Activated CD4-positive, alpha-beta T cell treated with anti-CD3 and anti-CD28 coated beads, Interleukin-2, amount 10 ng/mL, durations not matched to agents 24 days and 14 days (primary cell): ENCODE measurements at places on chromosomes 11 and 22. TPM values are rescaled to one million over a fixed set of nuclear protein-coding genes. Genes with fewer than 3 reads are reported as not detected.

GRCh38 chr11:110349138-110349996 lies 53.0 kb upstream of the RDX start:
- H3K4me3 ChIP-seq = peak overlapping the region; percentile 78
- H3K27me3 ChIP-seq = no peaks in the 10 kb centered on the region
- peak overlapping the region; percentile 99 for H3K27ac ChIP-seq
- peaks cover 4% of the 10 kb centered on the region for H3K36me3 ChIP-seq

DNA sequence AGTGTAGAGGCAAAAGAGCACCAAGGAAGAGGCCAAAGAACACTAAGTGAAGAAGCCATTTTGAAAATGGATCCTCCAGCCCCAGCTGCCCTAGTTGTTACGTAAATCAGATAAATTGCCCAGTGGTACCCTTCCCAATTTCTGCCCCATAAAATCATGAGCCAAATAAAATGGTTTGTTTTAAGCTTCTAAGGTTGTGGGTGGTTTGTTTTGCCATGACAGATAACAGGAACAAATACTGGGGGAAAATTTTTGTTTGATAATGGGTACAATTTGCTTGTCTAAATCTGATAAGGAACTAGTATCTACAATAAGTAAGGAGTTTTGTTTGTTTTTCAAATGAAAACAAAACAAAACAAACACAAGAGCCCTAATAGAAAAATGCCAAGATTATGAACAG lies 30.6 kb upstream of the HSD17B12 start:
- no peak overlapping the region for H3K27ac ChIP-seq
- H3K4me1 ChIP-seq = peaks cover 2% of the 10 kb centered on the region
- no peak for DNase-seq

DNA sequence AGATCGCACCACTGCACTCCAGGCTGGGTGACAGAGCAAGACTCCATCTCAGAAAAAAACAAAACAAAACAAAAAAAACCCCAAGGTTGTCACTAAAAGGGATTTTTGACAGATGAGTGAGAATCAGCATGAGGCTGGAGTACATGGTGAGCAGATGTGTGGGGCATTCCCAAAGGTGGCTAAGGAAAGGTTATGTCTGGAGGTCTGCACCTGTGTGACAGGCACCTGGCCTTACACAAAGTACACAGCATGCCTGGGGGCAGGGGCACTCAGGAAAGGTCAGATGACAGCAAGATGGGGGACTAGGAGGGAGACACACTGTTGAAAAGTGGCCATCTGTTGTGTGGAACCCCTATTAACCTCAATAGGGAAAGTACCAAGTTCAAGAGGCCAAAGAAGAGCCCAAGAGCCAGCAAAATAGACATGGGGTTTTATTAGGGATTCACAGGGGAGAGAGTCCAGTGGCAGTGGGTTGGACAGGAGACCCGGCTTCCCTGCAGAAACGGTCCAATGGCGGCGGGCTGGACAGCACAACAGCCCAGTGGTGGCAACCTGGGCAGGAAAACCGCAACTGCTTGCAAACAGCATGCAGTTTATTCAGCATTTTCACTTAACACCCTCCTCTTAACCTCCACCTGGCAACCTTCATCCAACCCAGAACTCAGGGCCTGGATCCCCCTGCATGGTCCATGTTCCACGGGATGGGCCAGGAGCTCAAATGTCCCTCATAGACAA lies 101.1 kb downstream of the MICAL2 start:
- H3K36me3 ChIP-seq = peaks cover 97% of the 10 kb centered on the region
- no peak for DNase-seq
- H3K27me3 ChIP-seq = no peaks in the 10 kb centered on the region
- H3K4me1 ChIP-seq = peaks cover 65% of the 10 kb centered on the region
- H3K4me3 ChIP-seq = no peak overlapping the region

DNA sequence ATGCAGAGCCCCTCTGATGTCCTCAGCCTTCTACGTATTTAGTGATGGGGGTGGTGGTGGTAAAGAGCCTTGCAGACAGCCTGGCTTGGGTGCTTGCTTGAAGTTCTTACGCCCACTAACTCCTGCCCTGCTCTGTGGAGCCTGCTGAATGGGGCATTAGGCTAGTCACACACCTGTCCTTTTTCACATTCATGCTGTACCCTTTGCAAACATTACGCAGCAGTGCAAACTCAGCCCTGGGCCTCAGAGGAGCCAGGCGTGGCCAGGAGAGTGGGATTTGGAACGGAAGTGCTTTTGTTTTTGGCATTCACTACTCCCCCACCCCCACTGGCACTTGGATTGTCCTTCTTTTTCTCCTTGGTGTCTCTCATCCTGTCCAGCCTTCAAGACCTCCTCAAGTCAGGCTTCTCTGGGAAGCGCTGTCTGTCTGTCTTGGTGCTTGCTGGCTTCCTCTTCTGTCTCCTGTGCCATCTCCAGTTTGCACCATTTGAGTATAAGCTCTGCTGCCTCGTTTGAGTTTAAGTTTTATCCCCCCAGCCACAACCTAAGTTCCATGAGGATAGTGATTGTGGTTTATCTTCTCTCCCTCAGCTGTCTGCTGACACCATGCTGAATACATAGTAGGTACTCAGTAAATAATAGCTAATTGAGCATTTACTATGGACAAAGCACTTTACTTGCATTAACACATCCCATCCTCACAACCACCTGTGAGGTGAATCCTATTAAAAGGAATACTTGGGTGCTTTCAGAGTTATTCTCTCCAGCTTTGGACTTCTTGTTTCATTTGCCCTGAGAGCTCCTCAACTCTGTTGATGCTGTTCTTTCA lies 26.7 kb downstream of the ZBTB16 start:
- no peak overlapping the region for H3K27ac ChIP-seq
- H3K36me3 ChIP-seq = peaks cover 3% of the 10 kb centered on the region
- DNase-seq = no peak

- H3K27me3 ChIP-seq = peaks cover 6% of the 10 kb centered on the region
- DNase-seq = no peak
- no peaks in the 10 kb centered on the region for H3K36me3 ChIP-seq
- H3K4me1 ChIP-seq = no peaks in the 10 kb centered on the region
These were observed 1.2 kb downstream of the MS4A4E start for GRCh38 chr11:60241786-60242185.

- H3K27me3 ChIP-seq = no peaks in the 10 kb centered on the region
- DNase-seq = no peak
- no peaks in the 10 kb centered on the region for H3K4me1 ChIP-seq
These were observed 378.4 kb upstream of the CHORDC1 start for GRCh38 chr11:90601261-90601660.

- H3K4me1 ChIP-seq = peaks cover 32% of the 10 kb centered on the region
- DNase-seq = peak; percentile 54
- H3K36me3 ChIP-seq = peaks cover 10% of the 10 kb centered on the region
- no peaks in the 10 kb centered on the region for H3K27me3 ChIP-seq
These were observed 19.5 kb upstream of the ADORA2A start for GRCh38 chr22:24407884-24408283.

GRCh38 chr22:30226192-30226832 lies 20.2 kb downstream of the LIF start:
- peak overlapping the region; percentile 7 for H3K27ac ChIP-seq
- H3K36me3 ChIP-seq = peaks cover under 1% of the 10 kb centered on the region
- no peak overlapping the region for H3K4me3 ChIP-seq
- DNase-seq = no peak

- peaks cover 33% of the 10 kb centered on the region for H3K27me3 ChIP-seq
- no peak for DNase-seq
- no peak overlapping the region for H3K27ac ChIP-seq
- no peaks in the 10 kb centered on the region for H3K36me3 ChIP-seq
- H3K4me3 ChIP-seq = no peak overlapping the region
These were observed 2.0 kb upstream of the ASCL2 start for GRCh38 chr11:2272228-2272945.

DNA sequence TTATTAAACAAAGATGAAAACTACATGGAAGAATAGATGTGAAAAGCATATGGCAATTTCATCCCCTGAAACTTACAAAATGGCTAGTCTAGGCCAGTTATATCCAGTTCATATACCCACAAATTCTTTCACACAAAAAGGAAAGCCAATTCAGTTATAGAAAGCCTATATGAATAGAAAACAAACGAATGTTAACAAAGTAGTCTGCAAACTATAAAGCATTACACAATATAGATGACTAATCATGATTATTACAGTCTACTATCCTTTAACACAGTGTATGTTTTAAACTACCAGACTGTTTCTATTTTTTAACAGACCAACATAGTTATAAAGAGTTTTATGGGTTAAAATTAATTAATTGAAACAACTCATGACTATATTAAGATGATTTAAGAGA lies 12.1 kb downstream of the DCUN1D5 start:
- no peak overlapping the region for H3K4me3 ChIP-seq
- no peaks in the 10 kb centered on the region for H3K4me1 ChIP-seq
- no peaks in the 10 kb centered on the region for H3K27me3 ChIP-seq
- no peak for DNase-seq

DNA sequence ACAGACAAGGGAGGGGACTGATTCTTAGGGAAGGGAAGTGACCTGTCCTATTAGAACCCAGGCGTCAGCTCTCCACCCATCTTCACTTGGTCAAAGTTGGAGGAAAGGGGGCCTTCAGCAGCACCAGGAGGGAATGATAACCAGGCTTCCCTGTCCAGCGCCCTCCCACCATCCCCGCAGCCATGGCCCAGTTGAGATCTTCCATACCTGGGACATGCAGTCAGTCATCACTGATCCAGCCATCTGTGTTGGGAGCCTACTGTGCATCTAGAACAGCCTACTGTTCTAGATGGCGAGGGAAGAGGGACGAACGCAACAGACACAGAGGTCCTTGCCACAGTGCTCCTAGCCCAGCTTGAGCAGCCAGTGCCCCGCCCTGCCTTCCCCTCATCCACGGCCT lies 40.6 kb downstream of the PDGFB start:
- no peaks in the 10 kb centered on the region for H3K36me3 ChIP-seq
- no peak overlapping the region for H3K4me3 ChIP-seq
- peaks cover 20% of the 10 kb centered on the region for H3K27me3 ChIP-seq
- no peak overlapping the region for H3K27ac ChIP-seq

DNA sequence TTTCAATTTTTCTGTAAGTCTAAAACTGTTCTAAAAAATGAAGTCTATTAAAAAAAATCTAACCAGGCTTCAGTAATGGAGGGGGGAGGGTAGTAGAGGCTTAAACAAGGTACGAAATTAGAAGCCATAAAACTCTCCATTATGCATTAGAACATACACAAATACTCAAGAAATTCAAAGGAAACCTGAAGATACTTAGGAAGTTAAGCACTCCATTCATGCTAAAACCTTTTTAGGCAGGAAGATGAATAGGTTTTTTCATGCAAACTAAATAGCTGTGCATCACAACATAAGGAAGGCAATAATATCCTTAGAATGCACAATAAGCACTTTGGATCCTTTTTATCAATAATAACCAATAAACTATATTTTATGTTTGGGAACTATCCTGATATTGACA lies 2.4 kb downstream of the RAB6A start:
- no peaks in the 10 kb centered on the region for H3K27me3 ChIP-seq
- peaks cover 34% of the 10 kb centered on the region for H3K4me1 ChIP-seq
- peak overlapping the region; percentile 97 for H3K4me3 ChIP-seq
- no peak overlapping the region for H3K27ac ChIP-seq
- H3K36me3 ChIP-seq = peaks cover 14% of the 10 kb centered on the region

DNA sequence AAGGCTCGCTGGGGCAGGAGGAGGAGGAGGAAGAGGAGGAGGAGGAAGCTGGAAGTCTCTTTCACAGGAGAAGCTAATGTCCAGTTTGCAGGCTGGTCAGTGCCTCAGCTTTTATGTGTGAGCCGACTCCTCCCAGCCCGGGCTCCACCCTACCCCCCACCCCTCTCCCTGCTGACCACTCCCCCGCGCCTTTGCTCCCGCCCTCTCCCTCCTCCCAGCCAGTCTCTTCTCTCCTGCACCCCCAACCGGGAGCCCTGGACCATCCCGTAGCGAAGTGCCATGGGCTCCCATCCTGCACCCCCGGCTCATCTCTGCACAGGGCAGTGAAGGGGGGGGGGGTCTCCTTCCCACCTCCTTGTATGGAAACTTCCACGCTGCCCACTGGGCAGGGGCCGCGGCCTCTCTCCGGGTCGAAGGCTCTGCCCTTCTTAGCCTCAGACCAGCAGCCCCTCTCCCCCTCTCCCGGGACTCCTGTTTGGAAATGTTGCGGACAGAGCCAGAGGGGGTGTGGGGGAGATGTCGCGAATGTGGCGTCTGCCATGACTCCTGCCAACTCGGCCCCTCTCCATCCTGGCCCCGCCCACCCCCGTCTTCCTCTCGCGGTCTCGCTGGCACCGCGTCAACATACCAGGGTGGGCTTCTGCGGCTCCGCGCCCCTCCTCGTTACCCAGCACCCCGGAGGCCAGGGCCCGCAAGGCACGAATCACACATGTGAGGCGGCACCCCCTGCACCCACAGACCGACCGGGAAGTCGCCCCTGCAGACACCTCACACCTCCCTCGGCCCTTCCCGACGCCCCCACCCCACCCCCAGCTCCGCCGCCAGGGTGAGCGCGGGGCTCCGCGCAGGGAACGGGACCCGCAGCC lies 1.8 kb downstream of the IGF2 start:
- peaks cover 57% of the 10 kb centered on the region for H3K27me3 ChIP-seq
- H3K4me1 ChIP-seq = peaks cover 3% of the 10 kb centered on the region
- no peak overlapping the region for H3K4me3 ChIP-seq
- H3K27ac ChIP-seq = peak overlapping the region; percentile 34
- DNase-seq = no peak

GRCh38 chr22:47382164-47382890 lies 619.9 kb downstream of the TBC1D22A start:
- peaks cover 4% of the 10 kb centered on the region for H3K36me3 ChIP-seq
- DNase-seq = no peak
- H3K27ac ChIP-seq = no peak overlapping the region
- no peak overlapping the region for H3K4me3 ChIP-seq

GRCh38 chr11:64665411-64665821 lies 57.6 kb downstream of the NRXN2 start:
- DNase-seq = no peak
- H3K36me3 ChIP-seq = no peaks in the 10 kb centered on the region
- H3K4me3 ChIP-seq = no peak overlapping the region
- no peaks in the 10 kb centered on the region for H3K4me1 ChIP-seq
- H3K27ac ChIP-seq = no peak overlapping the region

DNA sequence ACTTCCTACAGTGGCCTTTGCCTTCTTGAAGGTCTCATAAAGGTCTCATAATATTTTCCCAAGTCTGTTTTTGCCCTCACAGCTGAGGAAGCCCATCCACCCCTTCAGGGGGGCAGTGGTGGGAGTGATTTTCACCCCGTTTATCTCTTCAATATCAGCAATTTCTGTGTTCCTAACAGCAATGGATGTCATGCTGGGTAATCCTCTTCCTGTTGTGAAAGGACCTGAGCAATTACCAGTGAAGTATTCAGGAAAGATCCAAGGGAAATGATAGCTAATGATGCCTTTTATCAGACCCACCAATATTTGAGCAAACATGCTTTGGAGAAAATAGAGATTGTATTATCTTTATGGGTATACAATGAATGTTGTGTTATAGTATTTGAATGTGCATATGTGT lies 226.9 kb downstream of the INSC start:
- no peaks in the 10 kb centered on the region for H3K4me1 ChIP-seq
- H3K27me3 ChIP-seq = peaks cover 3% of the 10 kb centered on the region
- H3K4me3 ChIP-seq = no peak overlapping the region
- no peak overlapping the region for H3K27ac ChIP-seq
- no peaks in the 10 kb centered on the region for H3K36me3 ChIP-seq
- DNase-seq = no peak

KRTAP5-8 gene
- total RNA-seq = not detected in 2 replicates

SCGB1A1 gene
- not detected in 2 replicates for total RNA-seq

INS gene
- not detected in 2 replicates for total RNA-seq

BACE1 gene
- total RNA-seq = 0.33 and 0.40 TPM in 2 replicates

TCF20 gene
- 83.0 and 85.4 TPM in 2 replicates for total RNA-seq

SEPTIN3 gene
- 5.7 and 6.8 TPM in 2 replicates for total RNA-seq

ST14 gene
- 0.14 TPM in 1 of 2 replicates, not detected in the other for total RNA-seq

IL10RA gene
- 86.6 and 89.9 TPM in 2 replicates for total RNA-seq

SLC22A25 gene
- total RNA-seq = not detected in 2 replicates

TPCN2 gene
- total RNA-seq = 15.7 and 16.8 TPM in 2 replicates

PLEKHB1 gene
- 1.0 and 1.5 TPM in 2 replicates for total RNA-seq
